Cortex of kidney (tissue), 1 donor: ENCODE measurements at places on chromosomes 1 and 21.

DNA sequence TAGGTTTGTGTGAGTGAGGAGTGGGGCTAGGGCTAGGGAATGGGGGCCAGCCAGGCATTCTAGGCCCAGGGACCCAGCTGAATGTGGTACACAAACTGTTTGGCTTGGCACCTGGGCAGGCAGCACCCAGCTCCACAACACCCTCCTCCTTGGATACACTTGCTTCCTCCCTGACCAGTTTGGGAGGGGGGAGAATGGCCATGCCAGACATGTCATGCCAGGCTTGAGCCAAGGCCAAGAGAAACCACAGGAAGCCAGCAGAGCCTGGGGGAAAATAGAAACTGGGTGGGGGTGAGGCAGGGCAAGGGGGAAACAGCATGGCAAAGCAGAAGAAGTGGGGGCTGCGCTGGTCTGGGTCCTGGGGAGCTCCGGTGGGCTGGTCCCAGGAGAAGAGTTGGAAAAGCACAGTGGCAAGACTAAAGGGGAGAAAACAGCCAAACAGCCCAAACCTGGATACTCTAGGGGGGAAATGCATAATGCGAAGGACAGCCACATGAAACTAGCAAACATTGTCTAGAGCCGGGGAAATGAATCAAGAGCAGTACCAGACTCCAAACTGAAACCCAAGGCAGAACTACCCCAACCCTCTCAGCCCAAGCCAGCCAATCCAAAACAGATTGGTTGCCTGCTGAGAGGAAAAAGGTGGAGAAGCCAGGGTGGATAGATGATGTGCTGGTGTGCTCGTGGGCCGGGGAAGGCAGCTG is 47.9 kb downstream of the LGR6 start:
- DNase-seq = no peak

GRCh38 chr1:183227422-183228346 is 41.6 kb downstream of the LAMC2 start:
- DNase-seq = no peak

- DNase-seq = no peak
Measured at GRCh38 chr1:180208264-180208663, 21.8 kb upstream of the LHX4 start.

- DNase-seq = no peak
Measured at GRCh38 chr1:111656086-111657017, 36.8 kb downstream of the RAP1A start.

DNA sequence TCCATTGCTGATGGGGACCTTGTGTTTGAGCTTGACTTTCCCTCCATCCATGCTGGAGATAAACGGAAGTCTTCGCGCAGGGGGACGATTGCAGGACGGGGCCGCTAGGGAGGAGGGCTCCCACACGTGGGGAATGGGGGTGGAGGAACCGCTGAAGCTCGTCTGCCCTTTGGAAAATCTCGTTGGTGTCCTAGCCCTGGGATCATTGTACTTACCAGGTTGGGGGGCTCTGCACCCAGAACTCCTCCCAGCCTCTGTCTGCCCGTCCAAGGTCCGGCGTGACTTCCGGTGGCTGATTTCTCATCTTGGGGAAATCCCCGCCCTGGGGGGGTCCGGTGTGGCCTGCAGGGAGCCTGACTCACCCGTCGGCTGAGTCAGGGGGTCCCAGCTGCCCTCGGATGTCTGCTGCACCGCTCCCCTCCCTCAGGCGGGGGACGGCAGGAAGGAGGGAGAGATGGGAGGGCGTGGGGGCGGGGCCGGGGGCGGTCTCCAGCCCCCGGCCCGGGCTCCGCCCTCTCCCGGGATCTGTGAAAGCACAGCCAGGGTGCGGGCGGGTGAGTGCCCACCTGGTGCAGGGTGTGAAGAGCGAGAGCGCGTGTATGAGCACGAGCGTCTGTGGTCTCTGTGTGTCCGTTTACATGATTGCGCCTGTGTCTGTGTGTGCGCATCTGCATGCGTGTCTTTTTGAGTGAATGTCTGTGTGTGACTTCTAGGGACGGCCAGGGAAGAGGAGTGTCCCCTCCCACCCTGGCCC is 35.8 kb downstream of the PIK3CD start:
- DNase-seq = no peak
